Stimulated activated CD8-positive, alpha-beta memory T cell treated with anti-CD3 and anti-CD28 coated beads, Interleukin-4, amount 100 ng/mL, for 1 hour (primary cell): ENCODE measurements at places on chromosomes 2 and 18.

DNA sequence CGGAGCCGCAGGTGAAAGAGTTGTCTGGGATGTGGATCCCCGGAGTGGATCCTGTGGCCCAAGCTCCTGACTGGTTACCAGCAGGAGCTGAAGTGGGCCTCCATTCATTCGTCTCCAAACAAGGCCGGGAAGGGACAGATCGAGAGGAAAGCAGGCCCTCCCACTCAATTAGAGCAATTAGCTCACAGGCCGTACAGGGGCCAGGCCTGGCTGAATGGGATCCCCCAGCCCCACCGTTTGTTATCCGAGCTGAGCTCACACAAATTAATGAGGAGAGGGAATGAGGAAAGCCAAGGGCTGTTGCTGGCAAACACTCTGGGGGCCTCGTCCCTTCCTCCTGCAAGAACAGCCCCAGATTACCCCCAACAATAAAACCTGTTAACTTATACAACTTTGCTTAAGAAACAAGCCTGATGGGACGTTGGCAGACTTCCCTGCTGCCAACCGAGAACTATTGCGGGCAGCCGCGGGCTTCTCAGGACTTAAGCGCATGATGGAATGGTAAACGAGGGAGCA is 338.0 kb downstream of the BCL11A start:
- no peak for DNase-seq

DNA sequence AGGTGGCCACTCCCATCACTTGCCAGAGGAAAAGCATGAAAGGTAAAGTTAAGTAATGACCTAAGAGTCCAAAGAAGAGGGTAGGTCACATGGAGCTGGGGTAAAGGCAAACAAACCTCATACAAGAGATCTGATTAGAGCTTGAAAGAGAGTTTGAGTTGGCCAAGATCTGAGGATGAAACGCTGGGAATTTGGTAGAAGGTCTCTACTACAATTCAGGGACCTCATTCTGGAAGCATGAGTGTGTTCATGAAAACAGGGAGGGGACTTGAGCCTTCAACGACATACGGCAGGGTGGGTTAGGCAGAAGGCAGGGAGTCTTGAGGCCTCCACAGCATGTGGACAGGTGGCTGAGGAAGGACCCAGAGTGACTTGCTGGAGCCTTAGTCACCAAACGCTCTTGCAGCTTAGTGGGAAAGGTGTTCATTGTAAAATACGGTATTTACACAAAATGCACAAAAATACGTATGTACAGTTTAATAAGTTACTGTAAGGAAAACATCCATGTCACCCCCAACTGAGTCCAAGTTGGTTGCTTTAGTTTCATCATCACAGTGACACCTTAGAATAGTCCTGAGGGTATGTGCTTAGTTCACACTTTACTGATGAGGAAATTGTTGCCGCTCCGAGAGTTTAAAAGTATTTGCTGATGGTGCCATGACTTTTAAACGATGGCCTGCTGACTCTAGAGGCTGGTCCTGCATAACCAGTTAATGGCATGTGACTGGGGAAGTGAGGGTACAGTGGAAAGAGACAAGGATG is 5.0 kb upstream of the FARP2 start:
- DNase-seq, result no peak

GRCh38 chr2:139033300-139033699 is 253.1 kb upstream of the NXPH2 start:
- no peak for DNase-seq

GRCh38 chr2:114968748-114969400 is 526.4 kb downstream of the DPP10 start:
- no peak for DNase-seq

GRCh38 chr2:206820807-206821206 is 55.4 kb downstream of the FASTKD2 start:
- DNase-seq, result no peak

DNA sequence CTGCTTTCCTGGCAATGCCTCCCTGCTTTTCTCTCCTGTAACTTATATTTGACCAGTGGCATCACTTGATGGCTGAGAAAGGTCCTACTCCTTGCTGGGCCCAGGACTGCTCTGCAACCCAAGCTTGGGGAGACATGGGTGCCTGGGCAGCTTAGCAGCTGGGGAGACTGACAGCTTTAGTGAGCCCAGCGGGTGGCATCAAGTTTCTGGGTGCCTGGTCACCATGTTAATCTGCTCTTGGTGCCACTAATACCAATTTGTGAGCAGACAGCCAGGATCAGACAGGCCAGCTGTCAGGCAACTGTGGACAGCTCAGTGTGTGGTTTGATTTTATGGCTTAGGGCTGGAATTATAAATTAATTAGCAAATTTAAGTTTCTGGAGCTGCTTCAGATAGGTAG is 144.8 kb upstream of the GLI2 start:
- DNase-seq, result no peak

DNA sequence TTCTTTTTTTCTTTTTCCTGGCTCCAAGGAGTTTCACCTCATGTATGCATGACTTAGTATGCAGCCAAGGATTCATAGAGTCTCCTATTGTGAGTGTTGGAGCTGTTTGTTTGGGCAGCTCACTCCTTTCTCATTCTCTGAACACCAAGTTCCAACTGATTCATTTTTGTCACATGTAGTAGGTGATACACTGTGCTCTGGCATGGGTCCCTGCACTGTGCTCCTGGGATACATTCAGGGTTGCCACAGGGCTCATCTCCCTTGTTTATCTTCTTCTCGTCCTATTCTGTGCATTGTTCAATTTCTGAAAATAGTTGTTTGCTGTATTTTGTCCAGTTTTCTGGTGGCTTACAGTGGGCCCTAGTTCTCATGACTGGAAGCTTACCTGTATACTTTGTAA is 96.8 kb downstream of the ZNF407 start:
- no peak for DNase-seq

GRCh38 chr2:88170472-88170892 is 336 bp downstream of the THNSL2 start:
- no peak for DNase-seq

DNA sequence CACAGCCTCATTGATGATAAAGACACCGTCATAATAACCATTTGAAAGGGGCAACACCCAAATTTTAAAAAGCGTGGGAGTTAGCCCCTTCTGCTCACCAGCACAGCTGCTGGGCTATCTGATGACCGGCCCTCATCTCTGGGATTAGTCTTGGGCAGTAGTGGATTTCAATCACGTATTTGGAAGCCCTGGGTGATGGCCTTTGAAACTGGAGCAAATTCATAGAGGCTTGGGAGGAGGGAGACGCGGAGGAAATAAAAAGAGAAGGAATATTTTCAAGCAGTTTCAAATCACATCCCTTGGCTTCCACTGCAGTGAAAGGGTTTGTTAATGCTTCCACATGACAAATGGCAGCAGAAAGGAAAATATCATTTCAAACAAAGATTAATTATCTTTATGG is 357.8 kb downstream of the ZNF516 start:
- no peak for DNase-seq

GRCh38 chr18:63079114-63079513 is 240.5 kb downstream of the BCL2 start:
- no peak for DNase-seq

DNA sequence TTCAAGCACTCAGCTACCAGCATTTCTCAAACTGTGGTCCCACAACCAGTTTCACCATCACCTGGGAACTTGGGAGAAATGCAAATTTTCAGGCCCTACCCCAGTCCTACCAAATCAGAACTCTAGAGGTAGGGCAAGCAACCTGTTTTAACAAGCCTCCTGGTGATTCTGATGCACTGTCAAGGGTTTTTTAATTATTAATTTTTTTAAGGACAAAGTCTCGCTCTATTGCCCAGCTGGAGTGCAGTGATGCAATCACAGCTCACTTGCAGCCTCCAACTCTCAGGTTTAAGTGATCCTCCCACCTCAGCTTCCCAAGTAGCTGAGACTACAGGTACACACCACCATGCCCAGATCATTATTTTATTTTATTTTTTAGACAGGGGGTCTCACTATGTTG is 7.8 kb downstream of the ACMSD start:
- no peak for DNase-seq

- no peak for DNase-seq
Observed at GRCh38 chr18:11150271-11150615, 874 bp upstream of the PIEZO2 start.

DNA sequence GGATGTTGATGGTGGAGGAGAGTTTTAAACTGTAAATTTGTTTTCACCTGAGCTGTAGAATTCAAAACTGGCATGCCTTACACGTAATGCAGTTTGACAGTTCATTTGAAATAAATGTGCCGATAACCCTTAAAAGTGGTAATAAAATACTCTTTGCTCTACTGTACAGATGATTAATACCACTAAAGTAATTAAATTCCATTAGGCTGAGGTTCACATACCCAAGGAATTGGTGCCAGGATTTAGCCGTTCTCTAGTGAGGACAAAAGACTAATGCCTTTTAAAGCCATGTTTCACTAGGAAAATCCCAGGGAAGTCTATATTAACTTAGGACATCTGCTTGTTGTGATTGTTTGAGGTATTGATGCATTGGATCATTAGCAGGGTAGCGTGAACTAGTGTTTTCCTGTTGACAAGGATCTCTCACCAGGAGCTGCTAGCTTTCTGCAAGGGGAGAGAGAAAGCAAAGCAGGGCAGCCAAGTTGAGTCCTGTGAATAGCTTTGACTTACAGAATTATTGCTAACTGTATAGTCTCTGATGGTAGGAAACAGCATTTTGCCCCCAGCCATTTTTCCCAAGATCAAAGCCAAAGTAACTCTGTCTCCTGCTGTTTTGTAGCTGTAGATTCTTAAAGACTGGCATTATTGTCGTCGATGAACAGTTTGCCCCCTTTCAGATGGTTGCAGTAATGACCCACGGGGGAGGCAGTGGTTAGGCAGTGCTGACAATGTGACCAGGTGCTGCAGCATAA is 280.9 kb upstream of the FANCL start:
- no peak for DNase-seq

- no peak for DNase-seq
Observed at GRCh38 chr2:133816037-133816436, 247.8 kb upstream of the NCKAP5 start.

- DNase-seq, result no peak
Observed at GRCh38 chr2:215361211-215361875, 49.5 kb downstream of the ATIC start.

GRCh38 chr2:163345795-163346573 is 389.8 kb downstream of the FIGN start:
- no peak for DNase-seq

GRCh38 chr2:164890544-164890943 is 48.9 kb upstream of the COBLL1 start:
- no peak for DNase-seq

- no peak for DNase-seq
Observed at GRCh38 chr2:120233292-120233691, 10.1 kb upstream of the TMEM185B start.

DNA sequence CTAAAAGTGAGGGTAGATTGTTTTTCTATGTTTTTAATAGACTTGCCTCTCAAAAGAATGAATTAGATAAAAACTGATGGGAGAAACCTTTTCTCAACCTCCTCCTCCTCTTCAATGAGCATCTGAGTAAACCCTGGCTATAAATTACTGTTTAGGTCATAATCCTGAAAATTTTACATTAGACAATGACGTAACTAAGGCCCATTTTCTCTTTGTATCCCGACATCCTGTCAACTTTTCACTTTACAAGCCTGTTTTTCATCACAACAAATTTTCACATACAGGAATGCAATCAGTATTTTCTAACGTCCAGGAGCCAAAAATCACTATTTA is 1.3 kb downstream of the SPIRE1 start:
- DNase-seq, result no peak

DNA sequence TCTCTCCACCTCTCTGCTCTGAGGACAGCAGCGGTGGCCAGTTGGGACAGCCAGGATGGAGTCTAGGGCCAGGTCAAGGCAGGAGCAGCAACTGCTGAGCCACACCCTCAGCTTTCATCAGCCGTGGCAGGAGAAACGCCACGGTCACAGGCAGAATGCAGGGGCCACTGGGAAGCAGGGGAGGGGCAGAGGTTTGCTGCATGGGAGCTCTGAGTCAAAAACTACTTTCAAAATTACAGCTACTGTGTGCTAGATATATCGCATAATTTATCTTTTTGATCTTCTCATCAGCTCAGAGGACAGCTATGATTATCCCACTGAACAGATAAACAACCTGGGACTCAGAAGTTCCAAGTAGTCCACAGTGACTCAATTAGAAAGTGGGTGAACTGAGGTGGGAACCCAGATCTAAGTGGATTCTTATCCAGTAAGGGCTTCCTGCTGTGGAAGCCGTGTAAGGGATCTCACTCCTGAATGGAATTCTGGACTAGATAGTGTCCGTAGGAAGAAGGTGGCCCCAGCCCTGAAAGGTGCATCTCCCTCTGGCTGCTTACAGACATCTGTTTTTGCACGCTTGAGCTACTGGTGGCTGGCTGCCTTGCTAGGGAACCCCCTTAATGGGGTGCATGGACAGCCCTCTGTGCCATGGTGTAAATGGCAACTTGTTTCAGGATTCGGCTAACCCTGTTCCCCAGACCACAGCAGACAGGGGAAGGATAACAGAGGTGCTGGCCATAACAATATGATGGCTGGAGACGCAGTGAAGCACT is 194.6 kb upstream of the SMAD2 start:
- no peak for DNase-seq

- no peak for DNase-seq
Observed at GRCh38 chr18:76720683-76721082, 101.7 kb upstream of the ZNF236 start.

DNA sequence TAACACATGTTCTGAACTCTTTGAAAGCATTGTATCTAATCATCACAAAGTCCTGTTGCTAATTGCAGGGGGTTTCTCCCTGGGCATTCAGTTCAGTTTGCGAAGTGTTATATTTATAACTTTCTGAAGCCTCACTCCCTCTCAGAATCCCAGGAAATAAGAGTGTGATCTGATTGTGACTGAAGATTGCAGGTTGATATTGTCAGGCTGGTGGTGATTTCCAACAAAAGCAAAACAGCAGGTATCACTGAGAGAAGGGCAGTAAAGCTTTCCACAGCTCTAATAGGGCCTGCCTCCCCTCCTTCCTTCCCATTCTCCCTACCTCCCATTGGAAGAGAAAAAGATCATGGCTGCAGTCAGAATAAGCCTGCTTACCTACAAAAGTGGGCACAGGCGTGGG is 466.7 kb upstream of the FSHR start:
- no peak for DNase-seq

DNA sequence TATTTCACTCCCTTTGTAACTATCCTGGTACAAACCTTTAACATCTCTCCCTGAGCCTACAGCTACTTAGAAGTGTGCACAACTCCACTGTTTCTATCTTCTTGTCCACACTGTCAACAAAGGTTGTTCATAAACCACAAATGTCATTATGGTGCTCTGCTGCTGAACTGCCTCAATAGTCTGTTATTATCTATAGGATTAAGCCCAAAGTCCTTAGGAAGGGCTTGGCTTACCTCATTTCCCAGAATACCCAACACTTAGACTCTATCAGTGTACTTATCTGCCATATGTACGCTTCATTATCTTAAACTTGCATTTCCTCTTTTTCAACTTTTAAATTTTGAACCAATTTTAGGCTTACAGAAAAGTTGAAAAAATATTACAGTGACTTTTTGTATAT is 94.2 kb downstream of the HNMT start:
- DNase-seq, result no peak
